ENCODE measurements at places on chromosomes 6 and 20. TPM values are rescaled to one million over a fixed set of nuclear protein-coding genes. Genes with fewer than 3 reads are reported as not detected.

Gene ARMH2
- total RNA-seq: not detected

Gene TRIM40
- not detected for total RNA-seq

Gene PLAGL2
- 2.8 TPM for total RNA-seq

Gene PXDC1
- total RNA-seq: 12.5 TPM

Gene SAMD5
- 22.5 TPM for total RNA-seq

Gene TBC1D20
- total RNA-seq: 22.2 TPM

Gene SMLR1
- not detected for total RNA-seq

Gene MAS1
- 0.31 TPM for total RNA-seq

Gene REM1
- total RNA-seq: 0.31 TPM
